ENCODE measurements at places on chromosomes 11 and 22. TPM values are rescaled to one million over a fixed set of nuclear protein-coding genes. Genes with fewer than 3 reads are reported as not detected.

The SERPING1 gene
- polyA plus RNA-seq = 23.2 TPM

DNA sequence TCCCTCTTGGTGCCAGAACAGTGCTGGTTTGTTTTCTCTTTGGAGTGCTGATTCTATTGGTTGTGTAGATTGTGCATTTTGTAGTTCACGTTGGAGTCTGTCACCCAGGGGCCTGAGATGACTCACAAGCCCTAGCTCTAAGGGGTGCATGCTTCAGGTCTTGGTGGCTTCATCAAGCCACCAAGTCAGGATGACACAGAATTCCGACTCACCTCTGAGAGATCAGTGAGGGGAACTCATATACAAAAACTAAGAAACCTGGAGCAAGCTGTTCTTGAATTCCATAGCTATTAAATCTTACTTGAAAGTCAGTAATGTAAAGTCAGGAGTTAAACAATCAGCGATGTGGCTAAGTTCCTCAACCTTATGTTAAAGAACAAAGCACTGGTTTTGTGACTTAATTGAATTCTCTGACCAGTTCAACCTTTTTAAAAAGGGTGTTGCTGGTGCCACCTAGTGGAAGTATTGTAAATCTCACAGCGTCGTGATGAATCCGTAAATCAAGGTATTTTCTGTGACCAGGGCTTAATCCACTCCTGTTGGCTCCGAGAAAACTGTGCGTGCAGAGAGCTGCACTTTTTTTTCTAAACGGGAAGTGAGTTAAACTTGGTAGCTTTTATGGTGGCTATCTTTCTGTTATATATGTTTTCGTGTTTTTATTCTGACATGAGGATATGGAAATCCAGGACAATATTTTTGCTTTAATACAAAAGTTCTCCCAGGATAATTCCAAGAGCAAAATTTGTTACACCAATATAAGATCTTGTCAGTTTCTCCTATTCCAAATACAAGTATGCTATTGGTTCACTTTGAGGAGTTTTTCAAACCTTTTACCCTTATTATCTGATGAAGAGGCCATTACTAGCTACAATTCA, 14.6 kb downstream of the MMP13 start:
- peak; percentile 63 for DNase-seq

GRCh38 chr11:66676931-66677598, 622 bp downstream of the RBM4B start:
- DNase-seq = no peak

The KCTD14 gene
- 10.5 TPM for polyA plus RNA-seq

GRCh38 chr11:65307298-65308229, 7.1 kb upstream of the CDC42EP2 start:
- no peak for DNase-seq

GRCh38 chr11:14544611-14545010, 24.4 kb upstream of the PSMA1 start:
- DNase-seq = no peak

- DNase-seq = no peak
These were observed 60.8 kb upstream of the FAM181B start for GRCh38 chr11:82794490-82794889.

DNA sequence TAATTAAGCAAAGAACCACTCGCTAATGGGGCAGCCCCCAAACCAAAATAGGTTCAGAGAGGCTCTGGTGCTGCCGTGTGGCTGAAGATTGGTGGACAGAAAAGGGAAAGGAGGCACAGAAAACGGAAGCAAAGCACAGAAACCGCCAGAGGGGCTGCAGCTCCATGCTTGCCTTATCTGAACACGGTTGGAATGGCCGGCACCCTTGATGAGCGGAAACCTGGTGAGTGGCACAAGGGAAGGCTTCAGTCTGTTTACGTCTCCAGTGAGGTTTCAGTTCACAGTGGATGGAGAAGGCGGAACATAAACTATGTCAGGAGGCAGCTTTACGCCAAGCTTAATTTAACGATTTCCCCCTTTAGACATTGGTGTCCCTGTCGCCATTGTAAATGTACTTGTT, 5.2 kb upstream of the PRR33 start:
- DNase-seq = no peak

The ART1 gene
- not detected for polyA plus RNA-seq

DNA sequence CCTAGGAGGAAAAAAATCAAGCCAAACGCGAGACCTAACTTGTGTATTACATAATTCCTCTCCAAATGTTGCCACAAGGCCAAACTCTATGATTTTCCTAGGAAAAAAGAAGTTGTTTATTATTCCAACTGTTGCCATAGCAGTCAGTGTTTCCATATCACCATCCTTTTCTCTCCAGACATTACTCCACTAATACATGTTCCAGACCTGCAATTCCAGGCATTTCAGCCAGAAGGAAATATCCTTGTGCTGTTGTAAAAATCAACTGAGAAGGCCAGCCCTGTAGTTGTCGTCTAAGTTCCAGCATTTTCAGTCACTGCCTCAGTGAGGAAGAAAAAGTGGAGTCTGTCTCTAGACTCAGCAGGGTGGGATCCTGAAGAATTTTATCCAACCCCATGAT, 33.1 kb upstream of the PAMR1 start:
- no peak for DNase-seq

DNA sequence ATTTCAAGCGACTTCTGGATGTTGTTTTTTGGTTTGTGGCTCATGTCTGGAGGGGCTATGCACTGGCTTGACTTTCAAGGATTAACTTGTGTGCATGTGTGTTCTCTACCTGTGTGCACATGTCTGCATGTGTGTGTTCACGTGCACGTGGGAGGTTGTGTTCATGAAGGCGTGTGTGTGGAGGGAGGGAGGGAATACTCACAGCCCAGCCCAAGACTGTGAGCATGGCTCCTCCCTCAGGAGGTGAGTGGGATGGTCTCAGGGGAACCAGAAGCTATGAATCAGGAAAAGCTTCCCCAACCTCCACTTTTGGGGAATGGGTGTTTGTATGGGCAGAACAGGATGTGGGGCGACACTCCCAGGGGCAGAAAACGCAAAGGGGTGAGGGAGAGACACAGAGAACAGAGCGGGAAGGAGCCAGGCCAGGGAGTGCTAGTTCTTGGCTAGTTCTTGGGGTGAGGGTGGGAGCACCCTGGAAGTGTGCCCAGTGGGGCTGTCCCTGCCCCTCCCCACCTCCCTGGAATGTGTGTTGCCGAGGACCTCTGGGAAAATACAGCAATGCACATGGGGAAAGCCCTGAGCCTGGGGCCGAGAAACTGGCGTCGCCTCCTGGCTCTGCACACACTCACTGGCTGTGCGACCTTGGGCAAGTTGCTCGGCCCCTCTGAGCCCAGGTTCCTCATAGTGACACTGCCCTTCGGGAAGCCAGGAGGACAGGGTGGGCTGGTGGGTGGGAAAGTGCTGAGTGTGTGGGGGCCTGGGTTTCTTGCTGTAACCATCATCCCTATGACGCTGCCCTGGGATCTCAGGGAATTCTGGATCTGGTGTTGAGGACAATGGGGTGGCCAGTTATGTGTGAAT, 16.9 kb upstream of the ALX4 start:
- no peak for DNase-seq

The CBLIF gene
- not detected for polyA plus RNA-seq

The CASP5 gene
- not detected for polyA plus RNA-seq

DNA sequence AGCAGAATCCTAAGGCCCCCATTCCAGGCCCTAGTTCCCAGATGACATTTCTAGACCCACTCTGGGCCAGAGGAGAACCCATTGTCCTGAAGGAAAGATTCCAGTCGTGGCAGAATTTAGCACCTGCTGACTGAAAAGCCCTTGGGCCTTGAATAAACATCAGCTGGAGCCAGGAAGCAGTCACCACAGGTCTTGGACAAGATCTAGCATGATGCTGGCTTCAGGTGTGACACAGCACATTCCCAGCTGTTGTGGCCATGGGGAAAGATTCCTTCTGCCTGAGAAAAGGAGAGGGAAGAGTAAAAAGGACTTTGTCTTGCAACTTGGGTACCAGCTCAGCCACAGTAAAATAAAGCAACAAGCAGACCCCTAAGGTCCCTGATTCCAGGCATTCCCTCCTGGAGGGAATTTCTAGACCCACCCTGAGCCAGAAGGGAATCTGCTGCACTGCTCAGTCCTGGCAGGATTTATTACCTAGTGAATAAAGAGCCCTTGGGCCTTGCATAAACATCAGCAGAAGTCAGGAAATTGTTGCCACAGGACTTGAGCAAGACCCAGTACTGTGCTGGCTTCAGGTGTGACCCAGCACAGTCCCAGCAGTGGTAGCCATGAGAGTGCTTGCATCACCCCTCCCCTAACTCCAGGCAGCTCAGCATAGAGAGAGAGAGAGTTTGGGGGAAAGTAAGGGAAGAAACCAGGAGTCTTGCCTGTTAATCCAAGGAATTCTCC, 42.5 kb upstream of the PAMR1 start:
- DNase-seq = peak; percentile 93

DNA sequence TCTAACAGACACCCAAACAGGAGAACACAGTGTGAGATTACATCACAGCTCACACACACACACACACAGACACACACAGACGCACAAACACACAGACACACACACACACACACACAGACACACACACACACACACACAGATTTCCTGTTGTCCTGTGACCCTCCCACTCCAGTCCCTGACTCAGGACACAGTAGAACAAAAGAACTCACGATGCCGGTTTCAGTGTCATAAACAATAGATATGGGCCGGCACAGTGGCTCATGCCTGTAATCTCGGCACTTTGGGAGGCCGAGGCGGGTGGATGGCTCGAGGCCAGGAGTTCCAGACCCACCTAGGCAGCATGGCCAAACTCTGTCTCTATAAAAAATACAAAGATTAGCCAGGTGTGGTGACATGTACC, 13.8 kb upstream of the KAT5 start:
- no peak for DNase-seq

DNA sequence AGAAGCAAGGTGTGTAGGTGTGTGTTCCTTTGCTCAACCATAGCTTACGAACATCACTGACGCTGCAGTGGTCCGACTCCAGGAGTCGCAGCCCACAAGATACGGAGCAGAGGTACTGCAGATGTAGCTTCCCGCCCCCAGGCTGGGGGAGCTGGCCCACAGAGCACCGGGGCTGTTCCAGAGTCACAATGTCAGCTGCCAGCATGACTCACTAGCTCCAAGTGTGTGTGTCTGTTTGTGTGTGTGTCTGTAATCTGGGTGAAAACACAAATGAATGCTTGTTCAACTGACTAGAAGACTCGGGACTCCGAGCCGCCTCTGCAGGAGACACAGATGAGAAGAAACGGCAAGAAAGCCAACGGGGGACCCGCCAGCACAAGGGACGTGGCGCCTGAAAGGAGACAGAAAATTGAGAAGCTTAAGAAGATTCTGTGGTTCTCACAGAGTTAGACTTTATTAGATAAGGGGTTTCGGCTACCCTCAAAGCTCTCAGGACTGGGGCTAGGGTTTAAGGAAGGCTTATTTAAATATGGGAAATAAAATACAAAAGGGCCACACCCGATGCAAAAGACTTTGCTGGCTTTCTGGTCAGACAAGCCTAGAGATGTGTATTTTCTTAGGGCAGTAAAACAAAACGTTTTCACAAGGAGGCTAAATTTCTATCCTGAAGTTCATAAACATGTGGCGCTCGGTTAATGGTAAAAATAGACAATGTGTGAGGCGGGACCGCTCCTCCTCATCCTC, 10.7 kb downstream of the VSIG10L2 start:
- DNase-seq = peak; percentile 3

The ACR gene
- not detected for polyA plus RNA-seq

DNA sequence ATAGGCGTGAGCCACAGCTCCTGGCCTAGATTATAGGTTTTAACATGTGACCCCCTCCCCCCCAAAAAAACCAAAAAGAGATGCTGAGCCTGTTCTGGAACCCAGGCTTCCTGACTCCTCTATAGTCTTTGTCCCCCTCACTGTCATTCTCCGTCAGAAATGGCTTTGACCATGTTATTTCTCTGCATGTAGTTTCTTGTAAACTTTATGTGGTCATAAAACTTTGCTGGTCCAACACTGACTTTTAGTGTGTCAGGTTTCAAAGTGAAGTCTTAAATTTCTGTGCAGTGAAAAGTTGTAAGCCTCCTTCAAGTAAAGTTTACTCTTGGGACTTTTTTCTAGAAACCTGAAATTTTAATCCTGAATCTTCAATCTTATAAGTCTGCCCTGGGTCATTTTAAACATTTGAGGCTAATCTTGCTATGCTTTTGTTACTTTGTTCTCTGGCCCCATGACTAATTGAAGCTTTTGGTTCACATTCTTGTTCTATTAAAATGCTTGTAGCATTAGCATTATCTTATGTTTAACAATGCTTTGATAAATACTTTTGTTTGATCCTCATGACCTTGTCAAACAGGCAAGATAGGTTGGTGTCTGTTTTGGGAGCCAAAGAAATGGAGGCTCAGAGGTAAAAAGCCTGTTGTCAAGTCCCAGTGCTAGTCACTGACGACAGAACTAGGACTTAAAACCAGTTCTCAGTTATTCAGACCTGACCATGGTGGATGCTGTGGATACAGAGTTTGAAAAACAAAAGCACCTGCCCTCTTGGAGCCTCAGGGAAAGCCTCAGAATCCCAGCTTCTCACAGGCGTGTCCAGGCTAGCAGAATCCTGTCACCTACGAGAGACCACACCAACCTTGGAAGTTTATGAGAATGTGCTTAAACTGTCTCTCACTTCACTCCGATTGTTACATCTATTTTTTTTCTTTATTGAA, 87.7 kb upstream of the HORMAD2 start:
- peak; percentile 92 for DNase-seq

- DNase-seq = peak; percentile 65
These were observed 108.2 kb downstream of the SLC36A4 start for GRCh38 chr11:93089474-93090102.

DNA sequence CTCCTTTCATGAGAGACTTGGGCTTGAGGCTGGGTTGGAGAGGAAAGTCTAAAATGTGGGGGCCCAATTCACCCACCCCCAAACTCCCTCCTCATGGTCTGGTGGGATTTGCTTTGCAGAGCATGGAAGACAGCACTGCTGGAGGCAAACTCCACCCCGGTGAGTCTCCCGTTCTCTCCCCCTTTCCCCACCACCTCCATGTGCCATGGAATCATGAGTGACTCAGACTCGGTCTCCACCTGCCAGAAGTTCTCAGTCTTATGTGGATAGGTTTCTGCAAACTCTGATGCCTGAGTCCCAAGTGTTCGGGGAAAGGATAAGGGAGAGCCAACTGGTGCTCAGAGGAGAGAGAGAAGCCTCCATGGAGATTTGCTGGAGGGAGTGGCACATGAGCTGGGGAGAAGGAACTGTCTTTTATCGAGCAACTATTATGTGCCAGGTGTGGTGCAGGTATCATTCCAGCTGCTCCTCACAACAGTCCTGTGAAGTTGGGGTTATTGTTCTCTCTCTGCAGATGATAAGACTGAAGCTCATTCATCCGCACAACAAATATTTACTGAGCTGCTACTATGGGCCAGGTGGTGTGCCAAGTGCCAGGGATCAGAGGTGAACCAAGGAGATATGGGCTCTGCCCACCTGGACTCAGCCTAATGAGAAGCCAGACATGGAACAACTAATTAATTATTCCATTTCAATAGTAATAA, 6.6 kb downstream of the PLEKHB1 start:
- DNase-seq = no peak

The GAB4 gene
- not detected for polyA plus RNA-seq

Data from foreskin keratinocyte (primary cell).